ENCODE measurements at places on chromosomes 13 and 19.

GRCh38 chr13:112204346-112205327 lies 137.7 kb downstream of the SOX1 start:
- no peak for DNase-seq

DNA sequence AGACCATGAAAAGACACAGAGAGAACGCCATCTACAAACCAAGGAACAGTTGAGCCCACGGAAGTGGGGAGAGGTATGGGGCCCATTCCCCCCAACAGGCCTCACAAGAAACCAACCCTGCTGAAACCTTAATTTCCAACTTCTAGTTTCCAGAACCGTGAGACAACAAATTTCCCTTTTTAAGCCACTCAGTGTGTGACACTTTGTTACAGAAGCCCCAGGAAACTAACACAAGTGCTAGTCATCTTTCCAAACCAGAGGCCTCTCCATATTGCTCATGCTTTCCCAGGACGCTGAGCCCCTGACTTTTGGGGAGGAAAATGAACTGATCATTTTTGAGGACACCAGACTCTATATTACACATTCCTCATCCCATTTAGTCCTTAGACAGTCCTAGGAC lies 186.8 kb downstream of the NUFIP1 start:
- no peak for DNase-seq

DNA sequence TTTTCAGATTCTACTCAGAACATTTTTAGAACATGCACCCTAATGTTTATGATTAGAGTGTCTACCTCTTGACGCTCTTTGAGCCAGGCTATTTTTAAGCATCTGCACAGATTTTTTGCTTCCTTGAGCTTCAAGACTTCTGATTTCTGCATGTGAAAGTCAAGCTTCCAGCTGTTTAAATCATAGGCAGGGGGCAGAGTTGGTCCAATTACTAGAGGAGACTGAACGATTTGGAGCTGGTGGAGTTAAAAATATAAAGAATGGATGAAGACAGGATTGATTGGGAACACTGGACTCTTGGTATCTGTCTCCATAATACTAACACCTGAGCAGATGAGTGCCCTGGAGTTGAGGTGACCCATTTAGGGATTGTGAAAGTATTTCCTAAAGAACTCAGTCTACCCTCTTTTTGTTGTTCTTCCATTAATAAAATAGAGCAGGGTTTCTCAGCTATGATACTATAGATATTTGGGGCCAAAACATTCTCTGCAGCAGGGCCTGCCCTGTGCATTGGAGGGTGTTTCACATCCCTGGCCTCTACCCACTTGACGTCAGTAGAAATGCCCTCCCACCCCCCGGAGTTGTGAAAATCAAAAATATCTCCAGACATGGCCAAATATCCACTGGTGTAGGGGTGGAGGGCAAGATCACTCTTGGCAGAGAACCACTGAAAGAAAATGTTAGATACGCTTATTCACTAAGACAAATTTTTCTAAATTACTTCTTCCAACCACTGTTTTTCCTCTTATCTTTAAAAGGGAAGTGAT lies 160.1 kb downstream of the COG6 start:
- no peak for DNase-seq

DNA sequence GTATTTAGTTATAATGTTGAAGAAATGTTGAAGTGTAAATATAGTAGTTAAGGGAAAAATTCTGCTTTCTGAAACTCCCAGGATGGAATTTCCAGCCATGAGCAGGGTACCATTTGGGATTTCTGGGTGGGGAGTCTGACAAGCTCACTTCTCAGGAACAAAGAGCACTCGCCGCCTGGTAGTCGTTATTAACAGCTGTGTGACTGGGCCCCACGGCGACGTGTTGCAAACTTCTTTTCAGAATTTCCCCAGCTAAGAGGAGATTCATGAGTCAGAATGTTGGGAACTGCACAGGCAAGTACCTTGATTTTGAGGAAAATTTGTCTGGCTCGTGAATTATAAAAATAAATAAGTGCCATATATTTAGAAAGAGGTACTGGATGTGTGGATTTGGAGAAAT lies 103.7 kb downstream of the LACC1 start:
- DNase-seq = no peak

GRCh38 chr13:51934461-51935087 lies 72.8 kb downstream of the CCDC70 start:
- no peak for DNase-seq

- no peak for DNase-seq
Observed at GRCh38 chr19:5103812-5104410, 135.0 kb downstream of the KDM4B start.

DNA sequence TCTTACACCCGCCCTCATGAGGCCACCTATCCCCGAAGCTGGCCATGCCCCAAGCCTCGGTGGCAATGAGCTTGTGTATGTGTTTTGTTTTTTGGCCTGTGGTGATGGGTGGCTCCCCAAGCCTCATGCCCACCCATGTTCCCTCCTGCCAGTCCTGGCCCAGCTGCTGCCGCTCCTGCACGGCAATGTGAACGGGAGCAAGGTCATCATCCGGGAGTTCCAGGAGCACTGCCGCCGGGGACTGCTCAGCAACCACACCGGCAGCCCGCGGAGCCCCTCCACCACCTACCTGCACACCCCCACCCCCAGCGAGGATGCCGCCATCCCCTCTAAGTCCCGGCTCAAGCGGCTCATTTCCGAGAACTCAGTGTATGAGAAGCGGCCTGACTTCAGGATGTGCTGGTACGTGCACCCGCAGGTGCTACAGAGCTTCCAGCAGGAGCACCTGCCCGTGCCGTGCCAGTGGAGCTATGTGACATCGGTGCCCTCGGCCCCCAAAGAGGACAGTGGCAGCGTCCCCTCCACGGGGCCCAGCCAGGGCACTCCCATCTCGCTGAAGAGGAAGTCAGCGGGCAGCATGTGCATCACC lies 24.6 kb downstream of the UBXN6 start:
- no peak for DNase-seq

- no peak for DNase-seq
Observed at GRCh38 chr13:111282425-111282824, 38.0 kb upstream of the TEX29 start.

GRCh38 chr13:52947921-52948373 lies 80.7 kb upstream of the OLFM4 start:
- no peak for DNase-seq

GRCh38 chr19:51737924-51738323 lies 13.8 kb downstream of the FPR1 start:
- DNase-seq = no peak

DNA sequence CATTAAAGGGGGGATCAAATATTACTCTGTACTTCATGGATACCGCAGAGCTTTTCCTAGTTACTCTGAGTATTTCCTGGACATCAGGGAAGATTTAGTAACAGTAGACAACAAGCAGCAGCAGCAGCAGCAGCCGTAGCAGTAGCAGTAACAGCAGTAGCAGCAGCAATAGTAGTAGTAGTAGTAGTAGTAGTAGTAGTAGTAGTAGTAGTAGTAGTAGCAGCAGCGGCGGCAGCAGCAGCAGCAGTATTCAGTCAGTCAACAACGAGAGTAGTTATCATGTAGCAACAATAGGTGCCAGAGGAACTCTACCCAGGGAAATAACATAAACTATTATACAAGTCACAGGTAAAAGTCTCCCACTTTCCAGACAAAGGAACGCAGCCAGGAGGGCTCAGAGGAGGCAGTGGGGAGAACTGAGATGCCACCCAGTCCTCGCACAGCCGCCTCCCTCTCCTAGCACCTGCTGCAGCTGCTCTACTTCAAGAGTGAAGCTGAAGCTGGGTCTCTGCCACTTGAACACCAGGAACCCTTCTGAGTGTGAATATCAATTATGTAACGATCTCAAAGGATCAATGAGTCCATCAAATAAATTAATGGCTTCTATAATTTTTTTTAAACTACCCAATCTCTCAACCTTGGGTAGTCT lies 1.3 kb upstream of the DOCK9 start:
- no peak for DNase-seq

- no peak for DNase-seq
Observed at GRCh38 chr19:5895890-5896289, 7.7 kb downstream of the NDUFA11 start.

DNA sequence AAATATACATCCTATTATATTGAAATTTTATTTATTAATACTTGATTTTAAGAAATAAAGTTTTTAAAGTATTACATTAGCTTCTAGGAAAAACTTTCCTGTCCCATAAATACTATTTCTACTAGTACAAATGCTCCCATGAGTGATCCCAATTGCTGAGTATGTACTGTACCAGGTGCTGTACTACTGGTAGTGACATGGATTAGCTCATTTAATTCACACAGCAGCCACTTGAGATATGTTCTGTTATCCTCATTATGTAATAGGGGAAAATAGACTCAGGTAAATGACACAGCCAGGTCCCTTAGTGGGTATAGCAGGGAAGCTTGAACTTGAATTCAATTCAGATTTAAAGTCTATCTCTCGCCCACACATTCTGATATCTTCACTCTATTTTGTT lies 363.1 kb downstream of the FGF14 start:
- DNase-seq = no peak

DNA sequence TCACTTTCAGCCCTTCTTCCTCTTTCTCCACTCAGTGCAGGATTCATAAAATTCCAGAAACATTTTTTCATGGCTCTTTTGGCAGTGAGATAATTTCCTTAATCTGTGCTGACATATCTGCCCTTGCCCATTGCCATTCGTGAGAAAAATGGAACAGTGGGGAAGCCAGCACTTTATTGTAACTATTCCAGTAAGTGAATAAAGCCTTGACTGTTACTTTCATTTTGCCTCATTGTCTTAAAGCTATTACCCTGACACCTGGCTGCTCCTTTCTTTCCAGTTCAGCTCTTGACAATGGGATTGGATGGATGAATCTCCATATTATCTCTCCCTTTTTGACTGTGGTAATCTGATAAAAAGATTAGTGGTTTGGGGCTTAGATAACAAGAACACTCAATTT lies 1068.1 kb upstream of the PCDH20 start:
- DNase-seq = no peak

DNA sequence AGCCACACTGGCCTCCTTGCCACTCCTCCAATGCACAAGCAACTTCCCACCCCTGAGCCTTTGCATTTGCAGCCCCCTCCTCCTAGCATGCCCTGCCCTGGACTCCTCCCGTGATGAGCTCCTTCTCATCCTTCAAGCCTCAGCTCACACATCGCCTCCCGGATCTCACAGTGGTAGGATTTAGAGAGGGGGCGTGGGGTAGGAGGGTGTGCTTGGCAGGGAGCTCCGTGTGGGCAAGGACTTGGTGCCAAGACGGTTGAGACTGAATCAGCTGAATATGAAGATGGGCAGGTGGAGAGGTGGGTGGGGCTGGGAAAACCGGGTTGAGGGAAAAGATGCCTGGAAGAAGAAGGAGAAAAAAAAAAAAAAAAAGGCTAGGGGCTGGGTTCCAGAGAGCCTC lies 48.4 kb upstream of the ZNRF4 start:
- no peak for DNase-seq

- no peak for DNase-seq
Observed at GRCh38 chr13:55062662-55063061, 2034.0 kb downstream of the OLFM4 start.

- no peak for DNase-seq
Observed at GRCh38 chr13:60788156-60788829, 391.3 kb downstream of the TDRD3 start.

GRCh38 chr13:21176982-21177284 lies 475 bp downstream of the MRPL57 start:
- DNase-seq = no peak

DNA sequence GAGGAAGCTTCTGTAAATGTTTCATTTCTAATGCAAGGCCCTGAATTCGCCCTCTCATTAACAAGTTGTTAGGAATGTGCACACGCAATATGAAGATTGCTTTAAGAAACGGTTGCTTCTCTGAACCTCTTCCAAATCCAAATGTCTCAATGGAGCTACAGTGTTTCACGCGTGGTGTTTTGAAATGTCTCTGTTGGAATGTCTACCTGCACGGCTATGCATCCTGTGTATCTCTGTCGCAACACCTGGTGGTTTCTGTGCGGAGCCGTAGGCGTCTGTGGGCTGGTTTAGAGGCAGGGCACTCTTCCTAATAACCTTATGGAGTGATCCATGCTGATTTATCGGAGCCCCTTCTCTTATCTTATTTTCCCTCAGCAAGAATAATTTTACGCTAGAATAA lies 1584.2 kb upstream of the SLC10A2 start:
- no peak for DNase-seq

DNA sequence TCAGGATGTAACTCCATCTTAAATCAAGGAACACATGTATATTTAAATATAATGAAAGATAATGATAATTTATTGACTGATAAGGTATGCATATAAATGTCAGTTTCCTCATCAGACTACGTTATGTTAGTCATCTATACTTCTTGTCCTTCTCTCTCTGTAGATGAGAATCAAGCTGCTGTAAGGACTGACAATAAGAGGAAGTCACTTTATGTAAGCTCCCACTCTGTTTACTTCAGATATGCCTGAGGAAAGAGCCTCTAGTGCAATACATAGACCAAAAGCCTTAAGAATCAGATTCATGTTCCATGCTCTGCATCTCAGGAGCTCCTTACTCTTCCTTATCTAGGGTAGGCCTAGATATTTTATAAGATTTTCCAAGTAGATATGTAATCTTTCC lies 9.6 kb upstream of the SLITRK6 start:
- DNase-seq = no peak

DNA sequence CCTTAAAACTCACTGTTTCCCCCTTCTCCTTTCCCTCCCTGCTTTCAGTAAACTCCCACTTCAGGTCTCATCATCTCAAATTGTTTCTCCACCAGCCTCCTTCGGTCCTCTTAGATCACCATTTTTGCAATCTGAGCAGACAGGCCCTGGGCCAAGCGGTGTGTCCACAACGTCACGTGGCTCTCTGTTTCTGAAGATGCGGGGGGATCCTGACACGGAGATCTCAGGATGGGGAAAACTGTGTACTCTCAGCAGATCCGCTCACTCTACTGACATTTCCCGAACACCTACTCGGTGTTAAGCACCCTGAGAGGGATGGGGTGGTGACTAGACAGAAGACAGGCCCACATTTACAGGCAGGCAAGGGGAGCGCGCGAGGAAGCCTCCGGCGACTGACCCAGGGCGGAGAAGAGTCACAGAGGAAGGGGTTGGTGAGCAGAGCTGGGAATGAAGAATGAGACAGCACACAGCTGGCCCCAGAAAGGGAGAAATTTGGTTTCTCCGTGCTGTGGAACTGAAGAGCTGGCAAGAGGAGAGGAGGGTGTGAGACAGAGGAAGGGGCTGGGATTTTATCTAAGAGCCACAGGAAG lies 38.8 kb downstream of the SERP2 start:
- no peak for DNase-seq

DNA sequence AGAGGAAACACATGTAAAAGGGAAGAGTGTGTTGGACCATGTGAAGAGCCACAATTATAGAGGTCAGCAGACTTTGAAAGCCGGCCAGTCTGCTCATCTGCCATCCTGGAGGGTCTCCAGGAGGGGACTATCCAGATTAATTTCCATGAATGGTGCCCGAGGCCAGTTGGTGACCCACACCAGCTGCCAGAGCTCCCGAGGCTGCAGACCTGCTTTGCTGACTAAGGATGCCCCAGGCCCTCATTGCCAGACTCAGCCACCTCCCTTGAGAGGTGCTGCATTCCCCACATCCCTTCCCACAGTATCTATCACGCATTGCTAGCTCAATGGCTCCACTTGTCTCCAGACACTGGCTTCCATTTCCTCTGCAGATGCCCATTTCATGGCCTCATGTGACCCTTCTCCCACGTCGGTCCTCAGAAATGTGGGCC lies 110.3 kb downstream of the NALCN start:
- no peak for DNase-seq

Data from kidney (tissue), 22 donors.